ENCODE measurements at places on chromosomes 16 and 17.
A peak's percentile ranks its signal among the peaks of the same experiment; 100 is the strongest.

GRCh38 chr16:3566990-3567389 is 10.2 kb downstream of the NLRC3 start:
- no peak for DNase-seq

- DNase-seq = no peak
Measured at GRCh38 chr17:41768682-41769288, 17.7 kb downstream of the JUP start.

- no peak for DNase-seq
Measured at GRCh38 chr16:86570558-86571529, 4.2 kb downstream of the FOXC2 start.

- DNase-seq = no peak
Measured at GRCh38 chr17:30158896-30159625, 42.4 kb downstream of the NSRP1 start.

DNA sequence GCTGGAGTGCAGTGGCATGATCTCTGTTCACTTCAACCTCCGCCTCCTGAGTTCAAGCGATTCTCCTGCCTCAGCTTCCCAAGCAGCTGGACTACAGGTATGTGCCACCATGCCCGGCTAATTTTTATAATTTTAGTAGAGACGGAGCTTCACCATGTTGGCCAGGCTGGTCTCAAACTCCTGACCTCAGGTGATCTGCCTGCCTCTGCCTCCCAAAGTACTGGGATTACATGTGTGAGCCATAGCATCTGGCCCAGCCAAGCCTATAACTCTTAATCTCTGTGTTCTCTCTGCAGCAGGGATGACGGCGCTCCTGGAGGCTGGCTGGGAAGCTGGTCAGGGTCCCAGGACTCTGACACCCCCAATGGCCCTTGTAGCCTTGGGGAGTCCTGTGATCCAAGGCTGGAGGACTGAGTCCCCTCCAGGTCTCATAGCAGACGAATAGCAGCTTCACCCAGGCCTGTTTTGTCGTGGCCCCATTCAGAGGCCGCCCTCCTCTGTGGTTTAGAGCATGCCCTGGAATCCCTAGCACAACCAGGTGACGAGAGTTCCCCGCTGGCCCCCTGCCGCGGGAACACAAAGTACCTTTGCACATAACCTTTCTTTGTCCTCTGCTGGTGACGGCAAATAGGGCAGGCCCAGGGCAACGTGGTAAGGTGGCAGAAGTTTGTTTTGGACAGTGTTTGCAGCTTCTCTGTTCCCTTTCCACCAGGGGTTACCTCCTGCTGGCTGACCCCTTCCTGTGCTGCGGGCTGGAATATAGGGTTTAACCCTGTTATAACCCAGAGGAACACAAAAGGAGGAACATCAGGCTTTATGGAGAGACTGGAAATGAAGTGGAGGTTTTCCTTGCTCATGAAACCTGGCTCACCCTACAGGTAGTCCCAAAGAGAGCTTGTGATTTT is 43.0 kb upstream of the TOB1 start:
- peak; percentile 75 for DNase-seq

DNA sequence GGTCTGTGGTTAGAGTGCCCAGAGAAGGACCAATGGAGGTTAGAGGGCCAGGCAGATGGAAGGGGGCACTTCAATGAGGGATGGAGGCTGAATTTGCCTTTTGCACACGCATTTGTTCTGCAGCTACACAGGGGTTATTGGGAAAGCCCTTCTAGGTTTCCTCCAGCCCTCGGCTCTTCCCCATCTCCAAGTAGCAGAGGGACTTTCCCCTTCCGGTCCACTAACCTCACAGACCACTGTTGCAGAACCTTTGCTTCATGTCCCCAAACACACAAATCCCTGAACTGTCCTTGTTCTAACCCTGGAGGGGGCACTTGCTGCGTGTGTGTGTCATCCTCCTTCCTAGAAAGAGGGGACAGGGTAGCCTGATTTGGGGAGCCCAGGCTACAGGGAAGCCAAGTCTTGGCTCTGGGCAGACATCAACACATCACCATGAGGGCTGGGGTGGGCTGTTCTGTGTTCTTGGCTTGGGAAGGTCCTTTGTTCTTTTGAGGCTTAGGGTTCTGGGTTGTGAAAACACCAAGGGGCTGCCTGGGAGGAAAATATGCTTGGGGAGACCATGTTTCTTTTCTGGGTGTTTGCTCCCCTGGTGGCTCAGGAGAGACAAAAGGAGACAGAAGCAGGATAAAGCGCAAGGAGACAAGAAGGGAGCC is 7.3 kb upstream of the NR1D1 start:
- DNase-seq = peak; percentile 31

DNA sequence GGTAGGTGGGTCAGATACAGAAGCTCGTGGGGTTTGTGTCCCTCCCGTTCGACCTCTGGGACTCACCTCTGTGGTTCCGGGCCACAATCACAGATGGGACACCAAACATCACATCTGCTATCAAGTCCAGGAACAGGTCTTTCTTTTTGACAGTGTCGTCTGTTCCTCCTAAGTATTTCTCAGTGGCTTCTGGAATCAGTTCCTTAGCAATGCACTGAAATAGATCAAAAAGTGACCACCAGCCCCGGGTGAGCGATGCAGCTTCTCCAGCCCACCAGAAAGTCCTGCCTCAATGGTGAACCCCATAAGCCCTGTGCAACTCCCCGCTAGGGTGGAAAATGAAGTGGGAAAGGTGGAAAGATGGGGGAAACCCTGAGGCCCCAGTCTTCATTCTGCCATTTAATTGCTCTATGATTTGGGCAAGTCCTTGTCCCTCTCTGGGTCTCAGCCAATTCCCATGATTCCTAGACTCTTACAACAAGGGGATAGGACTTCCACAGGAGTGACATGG is 22.4 kb downstream of the CES1 start:
- no peak for DNase-seq

- DNase-seq = no peak
Measured at GRCh38 chr16:89142474-89143195, 28.9 kb upstream of the CDH15 start.

DNA sequence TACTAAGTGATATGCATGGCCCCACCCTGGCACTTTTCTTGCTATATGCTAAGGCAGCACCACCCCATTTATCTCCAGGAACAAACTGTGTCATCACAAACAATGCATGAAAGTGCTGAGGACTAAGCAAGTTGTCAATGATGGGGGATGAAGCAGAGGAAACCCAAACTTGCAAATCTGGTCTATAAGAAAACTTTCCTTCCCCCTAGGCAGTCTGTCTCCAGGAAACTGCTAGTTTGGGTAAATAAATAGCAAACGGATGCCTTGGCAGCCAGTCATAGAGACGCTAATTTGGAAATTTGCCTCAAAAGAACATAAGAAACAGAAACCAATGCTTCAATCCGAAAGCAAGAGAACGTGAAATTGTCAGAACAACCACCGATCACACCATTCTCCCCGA is 5.6 kb upstream of the HSBP1 start:
- peak; percentile 9 for DNase-seq

DNA sequence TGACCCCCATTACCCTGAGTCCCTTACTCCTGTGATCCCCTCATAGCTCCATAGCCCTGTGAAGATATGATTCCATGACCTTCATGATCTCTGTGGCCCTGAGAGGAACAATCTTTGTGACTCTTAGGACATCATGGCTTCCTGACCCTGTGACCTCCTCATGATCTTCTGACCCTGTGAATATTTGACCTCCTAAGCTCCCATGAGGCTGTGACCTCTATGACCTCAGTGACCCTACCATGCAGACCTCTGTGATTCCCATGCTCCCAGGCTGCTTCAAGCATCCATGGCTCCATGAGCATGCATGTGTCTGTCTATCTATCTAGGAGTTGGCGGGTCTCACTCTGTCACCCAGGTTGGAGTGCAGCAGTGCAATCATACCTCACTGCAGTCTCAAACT is 12.1 kb downstream of the RIPOR1 start:
- no peak for DNase-seq

- DNase-seq = no peak
Measured at GRCh38 chr17:32307658-32308057, 34.3 kb downstream of the C17orf75 start.

DNA sequence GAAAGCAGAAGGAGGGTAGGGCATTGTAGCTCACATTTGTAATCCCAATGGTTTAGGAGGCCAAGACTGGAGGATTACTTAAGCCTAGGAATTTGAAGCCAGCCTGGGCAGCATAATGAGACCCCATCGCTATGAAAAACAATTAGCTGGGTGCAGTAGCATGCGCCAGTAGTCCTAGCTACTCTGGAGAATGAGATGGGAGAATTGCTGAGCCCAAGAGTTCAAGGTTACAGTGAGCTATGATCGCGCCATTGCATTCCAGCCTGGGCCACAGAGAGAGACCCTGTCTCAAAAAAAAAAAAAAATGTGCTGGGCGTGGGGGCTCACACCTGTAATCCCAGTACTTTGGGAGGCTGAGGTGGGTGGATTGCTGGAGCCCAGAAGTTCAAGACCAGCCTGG is 5.0 kb downstream of the ATF7IP2 start:
- DNase-seq = no peak

GRCh38 chr17:10661437-10661836 is 4.3 kb upstream of the MYH3 start:
- DNase-seq = no peak

DNA sequence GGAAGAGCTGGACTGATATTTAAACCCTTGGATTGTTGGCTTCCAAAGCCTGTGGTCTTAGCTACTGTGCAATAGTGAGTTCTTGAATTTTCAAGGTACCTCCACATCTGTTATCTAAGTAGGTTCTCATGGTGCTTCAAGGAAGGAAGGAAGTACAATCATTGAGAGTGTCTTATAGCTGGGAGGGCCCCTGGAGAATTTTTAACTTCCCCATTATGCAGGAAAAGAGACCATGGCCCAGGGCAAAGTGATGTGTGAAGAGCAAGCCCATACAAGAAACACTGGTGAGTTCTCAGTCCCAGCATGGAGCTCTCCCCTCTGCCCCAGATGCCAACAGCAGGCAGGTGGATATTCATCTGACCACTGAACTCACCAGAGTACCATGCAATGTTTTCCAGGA is 169.0 kb upstream of the IRX6 start:
- no peak for DNase-seq

DNA sequence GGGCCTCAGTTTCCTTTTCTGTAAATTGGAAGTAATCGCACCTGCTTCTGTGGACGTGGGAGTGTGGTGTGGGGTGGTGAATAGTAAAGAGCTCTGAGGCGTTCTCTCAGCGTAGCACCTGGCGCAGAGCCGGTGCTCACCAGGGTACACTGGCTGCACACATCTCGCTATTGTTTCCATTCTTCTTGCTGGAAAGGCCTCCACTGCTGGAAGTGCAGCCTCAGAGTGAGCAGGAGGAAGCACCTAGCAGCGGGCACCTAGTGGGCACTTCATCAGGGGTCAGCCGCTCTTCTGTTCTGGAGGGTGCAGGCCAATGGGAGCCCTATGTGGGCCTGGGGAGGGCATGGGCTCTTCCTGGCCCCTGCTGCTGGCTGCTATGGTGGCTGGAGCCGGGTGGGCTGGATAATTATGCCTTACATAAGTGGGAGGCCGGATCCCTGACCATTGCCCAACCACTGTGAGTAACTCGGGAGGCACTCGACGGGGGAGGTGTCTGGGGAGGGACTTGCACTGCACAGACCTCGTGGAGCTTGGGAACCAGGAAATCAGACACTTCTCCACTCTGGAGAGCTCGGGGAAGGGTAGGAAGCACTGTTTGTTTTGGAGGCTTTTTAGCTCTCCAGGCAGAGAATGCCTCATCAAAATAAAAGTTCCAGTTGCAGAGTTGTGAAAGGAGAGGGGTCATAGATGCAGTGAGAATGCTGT is 1.7 kb downstream of the MAP2K3 start:
- DNase-seq = no peak

DNA sequence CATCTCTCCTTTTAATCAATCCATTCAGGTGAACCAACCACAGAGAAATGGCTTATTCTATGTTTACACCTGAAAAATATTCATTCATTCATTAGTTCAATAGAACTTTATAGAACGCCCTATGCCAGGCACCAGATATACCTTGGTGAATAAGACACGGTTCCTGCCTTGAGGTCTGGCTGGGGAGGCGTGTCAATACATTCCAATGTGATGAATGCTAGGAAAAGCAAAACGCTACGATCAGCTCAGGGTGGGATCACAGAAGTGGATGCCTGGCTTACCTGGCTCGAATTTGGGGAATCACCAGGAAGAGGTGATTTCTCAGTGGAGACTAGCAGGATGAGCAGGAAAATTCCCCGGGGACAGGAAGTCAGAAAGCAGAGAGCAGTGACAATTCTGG is 17.5 kb upstream of the WFIKKN2 start:
- DNase-seq = no peak

GRCh38 chr17:46983782-46984181 is 4.7 kb upstream of the RPRML start:
- DNase-seq = no peak

- no peak for DNase-seq
Measured at GRCh38 chr16:88009563-88010342, 58.5 kb downstream of the BANP start.

- DNase-seq = no peak
Measured at GRCh38 chr17:57213180-57213825, 43.0 kb upstream of the MSI2 start.

DNA sequence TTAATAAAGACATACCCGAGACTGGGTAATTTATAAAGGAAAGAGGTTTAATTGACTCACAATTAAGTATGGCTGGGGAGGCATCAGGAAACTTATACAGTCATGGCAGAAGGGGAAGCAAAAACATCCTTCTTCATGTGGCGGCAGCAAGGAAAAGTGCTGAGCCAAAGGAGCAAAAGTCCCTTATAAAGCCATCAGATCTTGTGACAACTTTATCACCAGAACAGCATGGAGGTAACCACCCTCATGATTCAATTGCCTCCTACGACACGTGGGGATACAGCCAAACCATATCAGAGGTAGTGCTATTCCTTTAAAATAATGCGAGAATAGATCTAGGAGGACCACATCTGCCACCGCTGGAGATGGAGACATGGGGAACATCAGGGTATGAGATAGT is 9.0 kb downstream of the C16orf54 start:
- no peak for DNase-seq

DNA sequence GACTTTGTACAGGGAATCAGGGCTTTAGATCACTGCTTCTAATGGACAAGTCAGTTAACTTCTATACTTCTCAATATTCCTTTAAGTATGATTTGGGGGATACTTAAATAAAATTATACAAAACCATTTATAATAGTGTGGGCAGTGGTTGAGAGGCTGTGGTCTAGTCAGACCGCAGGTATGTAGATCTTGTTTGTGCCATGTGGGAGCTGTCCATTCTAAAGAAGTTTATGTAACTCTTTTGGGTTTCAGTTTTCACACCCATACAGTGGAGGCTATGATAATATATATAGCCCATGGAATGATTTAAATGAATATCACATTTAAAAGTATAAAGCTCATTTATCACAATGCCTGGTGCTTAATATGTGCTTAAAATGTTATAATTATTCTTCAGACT is 654.3 kb upstream of the KIF2B start:
- no peak for DNase-seq

GRCh38 chr16:11340710-11341109 is 4.5 kb upstream of the RMI2 start:
- no peak for DNase-seq

DNA sequence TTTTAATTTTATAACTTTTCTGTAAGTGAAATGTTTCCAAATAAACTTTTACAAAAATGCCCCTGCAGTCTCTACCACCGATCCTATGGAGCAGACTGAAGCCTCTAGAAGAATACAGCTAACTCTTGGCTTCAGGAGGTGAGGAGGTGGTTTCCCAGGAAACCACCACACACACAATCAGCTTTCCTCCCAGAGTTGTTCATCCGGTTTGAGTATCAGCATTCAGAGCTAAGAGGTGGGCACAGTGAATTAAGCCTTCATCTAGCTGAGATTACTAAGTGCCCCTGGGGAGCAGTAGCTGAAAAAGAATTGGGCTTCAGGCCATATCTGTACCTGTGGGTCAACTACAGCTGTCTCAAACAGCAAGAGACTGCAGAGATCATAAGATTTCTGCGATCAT is 139.7 kb downstream of the AATF start:
- peak; percentile 49 for DNase-seq

- DNase-seq = peak; percentile 93
Measured at GRCh38 chr17:66191593-66192377, at the start of gene CEP112. Gene CEP112 (minus strand): TSS chr17:66192133.
